ENCODE measurements at places on chromosomes 4 and X.

DNA sequence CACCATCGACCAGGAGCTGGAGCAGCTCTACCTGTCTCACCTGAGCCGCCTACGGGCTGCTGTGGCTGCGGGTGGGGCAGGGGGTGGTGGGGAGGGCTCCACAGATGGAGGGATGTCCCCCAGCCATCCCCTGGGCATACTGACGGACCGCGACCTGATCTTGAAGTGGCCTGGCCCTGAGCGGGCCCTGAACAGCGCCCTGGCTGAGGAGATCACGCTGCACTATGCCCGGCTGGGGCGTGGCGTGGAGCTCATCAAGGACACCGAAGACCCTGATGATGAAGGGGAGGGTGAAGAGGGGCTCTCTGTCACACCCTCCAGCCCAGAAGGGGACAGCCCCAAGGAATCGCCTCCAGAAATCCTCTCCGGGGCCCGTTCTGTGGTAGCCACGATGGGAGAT, 16.5 kb downstream of the PPP1R3F start:
- no peak for DNase-seq

GRCh38 chr4:10582059-10582686, 102.4 kb downstream of the CLNK start:
- peak; percentile 61 for DNase-seq

GRCh38 chr4:161817914-161818313, 345.9 kb downstream of the FSTL5 start:
- no peak for DNase-seq

- no peak for DNase-seq
Measured at GRCh38 chr4:161350946-161351345, 812.9 kb downstream of the FSTL5 start.

DNA sequence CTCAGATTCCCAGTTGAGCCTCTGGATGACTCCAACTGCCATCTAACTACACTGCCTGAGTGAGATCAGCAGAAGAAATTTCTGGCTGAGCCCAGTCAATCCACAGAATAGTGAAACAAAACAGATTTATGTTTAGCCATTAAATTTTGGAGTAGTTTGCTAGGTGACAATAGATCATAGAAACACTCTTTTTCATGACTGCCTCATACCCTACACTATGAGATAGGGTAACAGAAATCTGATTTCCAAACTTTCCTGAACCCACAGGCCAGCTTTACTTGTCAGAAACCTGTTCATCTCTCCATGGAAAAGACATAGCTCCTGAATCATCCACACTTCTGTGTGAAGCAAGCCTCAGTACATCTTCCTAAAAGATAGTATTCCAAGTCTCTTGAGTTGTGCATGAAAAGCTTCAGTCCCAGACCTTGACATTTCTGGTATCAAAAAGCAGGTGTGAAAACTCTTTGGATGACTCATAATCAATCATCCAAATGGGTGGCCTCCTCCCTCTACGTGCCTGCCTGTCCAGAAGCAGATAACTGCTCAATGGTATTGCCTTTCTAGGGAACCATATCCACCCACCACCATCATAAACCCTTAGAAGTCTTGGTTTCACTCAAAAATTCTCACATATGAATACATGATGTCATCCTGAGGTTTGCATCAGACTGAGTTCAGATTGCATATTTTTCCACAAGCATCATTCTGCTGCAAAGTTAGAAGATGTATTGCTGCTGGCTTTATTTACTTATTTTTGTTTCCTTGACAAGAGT, 47.5 kb upstream of the RAP2C start:
- no peak for DNase-seq

All from right atrium auricular region (tissue), 2 donors.